Stimulated activated CD4-positive, alpha-beta T cell treated with anti-CD3 and anti-CD28 coated beads, Interleukin-1b, Interleukin-23, amount 100 ng/mL, for 4 hours (primary cell): ENCODE measurements at places on chromosomes 3 and 15.

GRCh38 chr15:48861813-48862431 lies 16.0 kb upstream of the EID1 start:
- DNase-seq, result no peak

- no peak for DNase-seq
Measured at GRCh38 chr3:14019459-14019858, 105.2 kb downstream of the CHCHD4 start.

DNA sequence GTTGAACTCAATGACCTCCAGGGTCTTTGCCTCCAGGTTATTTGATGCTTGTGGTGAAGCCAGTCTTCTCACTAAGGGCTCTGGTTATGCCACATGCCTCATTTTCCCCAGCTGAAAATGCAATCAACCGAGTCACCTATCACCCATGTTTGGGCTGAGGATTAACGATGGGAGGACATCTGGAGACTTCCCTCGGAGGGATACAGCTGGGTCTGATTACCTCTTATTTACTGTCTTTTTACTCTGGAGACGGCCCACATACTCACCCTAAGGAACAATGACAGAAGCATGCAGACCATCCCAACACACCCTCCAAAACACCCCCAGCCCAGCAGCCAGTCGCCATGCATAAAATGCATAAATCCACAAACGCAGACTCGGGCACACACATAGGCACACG lies 187.4 kb downstream of the OPA1 start:
- no peak for DNase-seq

GRCh38 chr15:61195116-61196002 lies 33.7 kb downstream of the RORA start:
- DNase-seq, result no peak

DNA sequence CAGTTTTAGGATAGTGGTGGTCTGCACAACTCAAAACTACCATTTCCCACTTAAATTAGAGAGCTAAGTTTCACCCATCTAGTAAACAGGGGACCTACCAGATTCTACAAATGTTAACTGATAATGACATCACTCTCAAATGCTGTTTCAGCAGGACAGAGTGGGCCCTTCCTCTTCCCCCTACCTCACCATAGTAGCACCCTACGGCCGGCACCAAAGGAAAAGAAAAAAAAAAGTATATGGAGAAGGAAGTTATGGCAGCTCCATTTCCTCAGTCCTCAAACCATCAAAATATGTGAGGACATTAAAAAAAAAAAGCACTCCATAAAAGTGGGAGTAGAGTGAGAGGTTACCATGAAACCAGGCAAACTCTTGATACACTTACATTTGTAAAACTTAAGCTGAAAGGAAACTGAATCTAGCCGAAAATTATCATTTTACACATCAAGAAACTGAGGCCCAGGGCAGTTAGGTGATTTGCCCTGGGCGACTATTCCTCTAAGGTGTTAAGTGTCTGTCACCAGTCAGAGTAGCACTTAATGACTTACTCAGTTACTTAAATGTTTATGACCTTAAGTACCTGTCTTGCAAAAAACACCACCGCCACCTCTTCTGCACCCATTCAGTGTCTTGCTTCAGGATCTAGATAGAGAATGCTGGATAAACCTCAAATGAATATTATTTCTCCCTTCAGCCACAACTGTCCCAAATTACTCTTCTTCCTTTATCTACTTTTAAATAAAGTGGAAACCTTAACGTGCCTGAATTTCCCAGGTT lies 2.7 kb downstream of the MSL2 start:
- no peak for DNase-seq

- DNase-seq, result no peak
Measured at GRCh38 chr3:114848643-114849350, 298.3 kb downstream of the ZBTB20 start.

GRCh38 chr3:157239082-157239704 lies 79.2 kb upstream of the CCNL1 start:
- DNase-seq, result peak; percentile 62

GRCh38 chr15:25185791-25186190 lies 231.0 kb downstream of the SNRPN start:
- DNase-seq, result no peak

DNA sequence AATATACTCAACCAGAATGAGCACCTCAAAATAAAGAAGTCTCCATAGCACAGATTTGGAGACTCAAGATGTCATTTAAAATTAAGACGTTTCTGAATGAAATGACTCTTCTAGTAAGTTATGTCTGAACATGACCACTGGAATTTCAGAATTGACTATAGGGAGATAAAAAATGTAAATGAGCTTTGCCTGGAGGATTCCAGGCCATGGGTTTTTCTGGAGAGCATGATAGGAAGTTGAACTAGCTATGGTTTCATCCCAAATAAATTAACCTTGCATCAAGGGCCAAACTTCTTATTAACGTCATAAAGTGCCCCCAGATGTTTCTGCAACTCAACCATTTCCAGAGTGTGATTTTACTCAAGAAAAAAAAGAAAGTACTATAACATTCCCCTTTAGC lies 222.6 kb upstream of the NR2F2 start:
- DNase-seq, result no peak

GRCh38 chr3:184175981-184176376 lies 1.3 kb downstream of the AP2M1 start:
- DNase-seq, result no peak

DNA sequence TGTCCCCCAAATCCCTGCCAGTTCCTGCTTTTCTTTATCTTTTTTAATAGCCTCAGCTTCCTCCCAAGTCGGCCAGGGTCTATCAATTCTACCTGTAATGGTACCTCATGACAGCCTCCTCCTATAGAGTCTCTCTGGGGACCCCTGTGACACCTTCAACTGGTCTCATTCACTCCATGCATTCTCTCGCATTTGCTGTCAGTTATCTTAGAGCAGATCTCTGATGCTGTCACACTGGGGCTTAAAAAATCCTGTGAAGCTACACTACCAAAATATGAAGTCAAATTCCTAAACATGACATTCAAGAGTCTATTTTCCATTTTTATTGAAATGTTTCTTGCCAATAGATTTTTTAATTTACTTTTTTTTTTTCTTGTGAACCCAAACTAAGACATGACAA lies 5.5 kb downstream of the VPS39 start:
- no peak for DNase-seq
